ENCODE measurements at places on chromosomes 2 and 18.
A peak's percentile ranks its signal among the peaks of the same experiment; 100 is the strongest.

DNA sequence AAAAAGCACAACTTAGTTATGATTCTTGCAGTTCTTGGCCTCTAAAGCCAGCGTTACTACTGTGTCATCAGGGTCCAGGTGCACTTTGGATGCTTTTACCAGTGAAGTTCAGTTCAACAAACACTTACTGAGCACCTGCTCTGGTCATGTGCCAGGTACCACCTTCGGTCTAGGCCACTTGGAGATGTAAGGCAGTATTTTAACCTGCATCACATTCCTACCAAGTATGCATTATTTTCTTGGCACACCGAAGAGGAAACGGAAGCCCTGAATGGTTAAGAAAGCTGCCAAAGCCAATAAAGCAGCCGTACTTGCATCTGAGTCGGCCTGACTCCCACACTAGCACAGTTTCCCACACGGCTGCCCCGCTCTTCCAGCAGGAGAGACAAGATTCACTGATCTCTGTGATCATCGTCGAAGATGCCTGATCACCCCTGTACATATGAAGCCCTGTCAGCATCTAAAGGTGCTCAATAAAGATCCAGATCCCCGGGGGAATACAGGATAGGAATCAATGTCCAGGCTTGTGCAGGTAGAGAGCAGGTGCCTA is 427.1 kb downstream of the EIPR1 start:
- no peak for DNase-seq

DNA sequence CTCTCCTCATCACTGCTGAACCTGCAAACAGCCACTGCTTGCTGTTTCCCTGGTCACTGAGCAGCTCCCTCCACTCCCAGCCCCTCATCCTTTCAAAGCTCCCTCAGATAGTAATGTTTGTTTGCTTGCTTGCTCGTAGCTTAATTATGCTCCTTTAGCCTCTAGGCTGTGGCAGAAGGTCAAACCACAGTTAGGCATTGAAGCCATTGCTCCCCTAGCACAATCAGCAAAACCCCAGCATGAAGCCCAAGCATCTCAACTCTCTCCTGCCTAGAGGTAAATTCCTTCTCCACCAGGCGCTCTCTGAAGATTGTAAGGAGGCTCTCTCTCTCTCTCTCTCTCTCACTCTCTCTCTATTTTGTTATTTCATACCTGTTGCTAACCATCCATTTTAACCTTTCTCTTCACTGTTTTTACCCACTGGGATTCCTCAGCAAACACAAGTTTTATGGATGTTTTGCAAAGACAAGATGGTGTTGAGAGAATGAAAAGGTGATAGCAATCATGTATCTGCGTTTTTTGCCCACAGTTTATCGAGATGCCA is 135.9 kb upstream of the HNRNPA3 start:
- no peak for DNase-seq

DNA sequence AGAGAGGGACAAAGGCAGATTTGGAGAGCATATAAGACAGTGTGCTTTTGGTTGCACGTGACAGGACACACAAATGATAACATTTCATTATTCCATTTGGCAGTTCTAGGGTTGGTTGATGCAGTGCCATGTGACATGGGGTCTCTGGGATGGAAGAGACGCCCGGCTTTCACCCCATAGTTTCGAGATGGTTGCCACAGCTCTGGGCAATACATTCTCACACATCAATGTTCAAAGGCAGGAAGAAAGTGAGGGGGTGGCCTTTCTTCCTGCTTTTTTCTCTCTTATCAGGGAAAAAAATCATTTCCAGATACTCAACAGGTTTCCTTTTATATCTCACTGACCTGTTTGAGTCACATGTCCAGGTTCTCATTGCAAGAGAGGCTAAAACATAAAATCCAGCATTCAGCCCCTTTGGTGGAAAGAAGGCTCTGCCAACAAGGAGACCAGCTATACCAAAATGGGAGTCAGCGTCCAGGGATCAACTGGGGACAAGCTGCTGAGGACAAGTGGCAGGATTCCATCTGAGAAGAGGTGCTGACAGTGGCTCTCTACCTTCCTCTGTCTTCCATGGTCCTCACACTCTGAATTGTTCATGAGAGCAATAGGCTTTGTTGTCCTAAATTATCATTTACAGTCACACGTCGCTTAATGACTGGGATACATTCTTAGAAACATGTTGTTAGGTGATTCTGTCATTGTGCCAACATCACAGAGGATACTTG is 29.1 kb upstream of the ANKRD44 start:
- DNase-seq = no peak

GRCh38 chr18:3623769-3624545 is 174.0 kb downstream of the TGIF1 start:
- DNase-seq = peak; percentile 44
